ENCODE measurements at places on chromosomes 13 and 19. TPM values are rescaled to one million over a fixed set of nuclear protein-coding genes. Genes with fewer than 3 reads are reported as not detected.

- H3K27ac ChIP-seq: no peak overlapping the region
- peaks cover 9% of the 10 kb centered on the region for H3K36me3 ChIP-seq
- H3K4me3 ChIP-seq: no peak overlapping the region
- H3K27me3 ChIP-seq: no peaks in the 10 kb centered on the region
- DNase-seq: no peak
- H3K4me1 ChIP-seq: peaks cover 28% of the 10 kb centered on the region
These were observed 125.9 kb downstream of the SIPA1L3 start for GRCh38 chr19:38032951-38033350.

The TMEM190 gene
- not detected for total RNA-seq

GRCh38 chr19:15304140-15304705 lies 28.1 kb downstream of the BRD4 start:
- H3K4me1 ChIP-seq: peaks cover 40% of the 10 kb centered on the region
- peaks cover 7% of the 10 kb centered on the region for H3K36me3 ChIP-seq
- no peaks in the 10 kb centered on the region for H3K27me3 ChIP-seq
- no peak overlapping the region for H3K4me3 ChIP-seq
- no peak for DNase-seq

The CCNA1 gene
- 0.25 TPM for total RNA-seq

The ZNF99 gene
- not detected for total RNA-seq

DNA sequence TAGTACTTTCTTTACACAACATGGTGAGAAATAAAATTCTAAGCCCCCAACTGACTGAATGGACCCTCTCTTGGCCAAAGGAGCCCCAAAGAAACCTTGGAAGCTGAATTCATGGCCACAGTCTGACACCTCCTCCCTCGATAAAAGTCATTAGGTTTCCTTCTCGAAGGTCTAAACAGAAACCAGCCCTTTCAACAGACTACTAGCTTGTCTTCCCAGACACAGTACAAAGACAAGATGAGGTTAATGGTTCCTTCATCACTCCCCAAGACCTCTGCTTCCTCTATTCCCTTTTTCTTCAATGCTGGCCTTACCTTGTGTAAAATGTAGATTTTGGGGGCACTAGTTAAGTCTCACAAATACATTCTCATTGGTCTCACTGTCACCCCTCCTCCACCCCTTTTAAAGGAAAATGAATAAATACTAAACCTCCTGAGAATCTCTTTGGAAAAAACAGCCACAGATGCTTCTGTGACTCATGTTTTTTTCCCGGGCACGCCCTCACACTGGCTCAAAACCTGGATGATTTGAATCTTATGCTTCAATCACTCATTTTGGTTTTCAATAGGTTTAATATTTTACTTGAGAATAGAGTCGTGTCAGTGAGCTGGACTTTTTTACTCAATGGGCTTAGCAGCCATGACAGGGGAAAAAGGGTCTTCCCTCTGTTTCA lies 65.8 kb upstream of the MED4 start:
- no peak overlapping the region for H3K4me3 ChIP-seq
- H3K36me3 ChIP-seq: no peaks in the 10 kb centered on the region
- H3K4me1 ChIP-seq: peaks cover 7% of the 10 kb centered on the region
- no peak overlapping the region for H3K27ac ChIP-seq
- no peaks in the 10 kb centered on the region for H3K27me3 ChIP-seq
- no peak for DNase-seq
